ENCODE measurements at places on chromosomes 5 and 9. TPM values are rescaled to one million over a fixed set of nuclear protein-coding genes. Genes with fewer than 3 reads are reported as not detected.

The DMGDH gene
- total RNA-seq, result 0.95 TPM

The FBP1 gene
- 3.8 TPM for total RNA-seq

The TSSK1B gene
- not detected for total RNA-seq

The CAAP1 gene
- 19.0 TPM for total RNA-seq

The PCSK1 gene
- 3.2 TPM for total RNA-seq

The ST8SIA4 gene
- total RNA-seq, result 7.0 TPM

The C1QTNF2 gene
- 8.3 TPM for total RNA-seq

The SPINK13 gene
- not detected for total RNA-seq

The CCIN gene
- total RNA-seq, result 2.3 TPM

The PCDHA1 gene
- not detected for total RNA-seq

The OR1J2 gene
- total RNA-seq, result 3.2 TPM

The AGXT2 gene
- total RNA-seq, result not detected

The NAIF1 gene
- total RNA-seq, result 21.0 TPM

The CDO1 gene
- total RNA-seq, result 70.7 TPM

The APBB3 gene
- total RNA-seq, result 31.3 TPM

DNA sequence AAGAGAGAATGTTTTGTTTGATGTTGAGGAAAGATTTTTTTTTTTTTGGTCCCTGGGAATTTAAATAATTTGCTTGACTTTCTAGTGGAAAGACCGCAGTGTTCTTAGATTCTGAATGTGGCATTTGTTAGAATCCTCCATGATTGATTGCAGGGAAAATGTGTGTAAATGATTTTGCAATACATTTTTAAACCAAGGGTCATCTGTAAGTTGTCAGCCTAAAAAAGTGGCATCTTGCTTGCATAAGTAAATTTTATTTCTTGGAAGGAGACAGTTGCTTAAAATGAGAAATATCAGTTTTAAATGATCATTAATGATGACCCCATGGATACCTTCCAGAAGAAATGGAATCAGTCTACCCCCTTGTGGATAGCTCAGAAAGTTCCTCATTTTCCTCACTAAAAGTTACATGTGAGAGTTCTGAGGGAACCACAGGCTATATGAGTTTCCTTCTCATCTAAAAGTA, 105.1 kb upstream of the SLC25A48 start:
- DNase-seq, result no peak

GRCh38 chr5:342501-343460, 21.3 kb downstream of the AHRR start:
- DNase-seq, result no peak

GRCh38 chr5:173242079-173242478, 7.1 kb upstream of the NKX2-5 start:
- DNase-seq, result no peak

GRCh38 chr9:108860764-108861163, 1.3 kb upstream of the ACTL7A start:
- no peak for DNase-seq

- no peak for DNase-seq
Observed at GRCh38 chr5:177035976-177036375, 13.5 kb downstream of the ZNF346 start.

GRCh38 chr5:143649937-143650621, 161.9 kb upstream of the HMHB1 start:
- no peak for DNase-seq

GRCh38 chr9:138043411-138044345, 166.1 kb downstream of the CACNA1B start:
- DNase-seq, result no peak

DNA sequence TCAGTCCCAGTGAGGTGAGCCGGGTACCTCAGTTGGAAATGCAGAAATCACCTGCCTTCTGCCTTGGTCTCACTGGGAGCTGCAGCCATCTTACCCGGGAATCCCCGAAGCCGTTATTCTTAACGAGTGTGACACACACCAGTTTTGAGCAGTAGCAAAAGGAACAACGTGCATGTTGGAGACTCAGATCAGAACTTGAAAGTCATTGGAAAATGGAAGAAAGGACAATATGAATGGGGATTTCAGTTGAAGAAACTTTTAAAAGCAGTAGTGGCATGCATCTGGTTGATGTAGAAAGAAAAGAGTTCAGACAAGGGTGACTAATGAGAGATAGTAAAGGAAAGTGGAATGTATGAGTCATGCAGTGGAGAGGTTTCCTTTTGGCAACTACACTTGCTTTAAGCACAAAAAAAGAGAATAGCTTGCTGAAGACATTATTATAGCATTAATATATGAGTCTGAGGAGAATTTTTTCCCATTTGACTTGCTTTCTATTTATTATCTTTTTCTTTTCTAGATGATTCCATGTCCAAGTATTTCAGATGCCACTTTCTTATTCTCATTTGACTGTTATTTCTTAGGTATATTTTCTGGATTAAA, 44.4 kb upstream of the ANKDD1B start:
- DNase-seq, result no peak

DNA sequence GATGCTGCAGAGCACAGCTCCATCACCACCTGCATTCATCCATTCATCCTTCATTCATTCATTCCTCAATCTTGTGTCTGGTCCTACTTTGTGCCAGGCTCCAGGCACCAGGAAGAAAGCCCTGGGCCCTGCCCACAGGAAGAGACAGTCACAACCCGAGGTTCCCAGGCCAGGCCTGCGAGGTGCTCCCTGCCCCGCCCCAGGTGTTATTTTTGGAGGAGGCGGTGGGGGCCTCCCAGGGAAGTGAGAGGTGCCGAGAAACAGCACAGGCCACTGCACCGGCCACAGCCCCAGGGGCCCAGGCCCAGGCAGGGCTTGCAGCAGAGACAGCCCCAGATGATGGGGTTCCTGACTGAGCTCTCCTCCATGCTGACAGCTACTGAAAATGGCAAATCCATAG, 33.4 kb downstream of the VAV2 start:
- no peak for DNase-seq

DNA sequence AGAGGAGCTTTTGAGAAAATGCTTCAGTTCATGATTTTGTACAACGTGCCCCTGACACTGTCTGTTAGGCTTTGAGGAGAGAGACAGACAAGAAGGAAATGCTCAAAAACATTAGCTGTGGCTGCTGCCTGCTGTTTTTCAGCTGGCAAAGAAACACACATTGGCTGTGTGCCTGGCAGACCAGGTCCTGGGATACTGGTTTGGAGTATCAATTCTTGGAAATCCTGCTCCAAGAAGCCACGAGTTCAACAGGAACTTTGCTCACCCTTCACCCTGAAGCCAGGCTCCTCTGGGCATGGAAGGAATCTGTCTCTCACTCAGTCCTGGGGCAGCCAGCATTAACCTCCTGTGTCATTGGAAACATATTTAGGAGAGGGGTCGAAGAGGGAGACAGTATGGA, 245.5 kb downstream of the AUH start:
- no peak for DNase-seq

- DNase-seq, result no peak
Observed at GRCh38 chr9:89149726-89150125, 28.9 kb downstream of the SHC3 start.

GRCh38 chr5:146622391-146622790, 106.4 kb upstream of the GPR151 start:
- DNase-seq, result no peak

DNA sequence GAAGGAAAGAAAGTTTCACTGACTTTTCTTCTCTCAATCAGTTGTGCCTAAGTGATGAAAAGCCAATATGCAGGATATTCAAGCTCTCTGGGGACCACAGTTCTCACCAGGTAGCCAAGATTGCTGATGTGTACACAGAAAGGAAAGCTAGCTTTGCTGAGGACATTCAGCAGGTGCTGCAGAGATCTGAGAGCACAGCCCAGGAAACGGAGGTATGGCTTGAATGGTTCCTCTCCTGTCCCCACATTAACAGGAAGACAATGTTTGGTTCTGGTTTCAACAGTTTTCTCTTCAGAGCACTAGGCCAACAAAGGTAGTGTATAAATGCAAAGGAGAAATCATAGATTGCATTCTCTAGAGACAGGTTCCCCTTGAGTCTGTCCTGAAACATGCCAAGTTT, 69.6 kb downstream of the PTPDC1 start:
- no peak for DNase-seq

GRCh38 chr5:32173267-32174010, 680 bp downstream of the GOLPH3 start:
- DNase-seq, result no peak

- DNase-seq, result peak; percentile 89
Observed at GRCh38 chr5:132490484-132491367, at the start of gene IRF1. IRF1 (minus strand) TSS chr5:132490773; CDS start chr5:132489478, 1,295 bp downstream.

DNA sequence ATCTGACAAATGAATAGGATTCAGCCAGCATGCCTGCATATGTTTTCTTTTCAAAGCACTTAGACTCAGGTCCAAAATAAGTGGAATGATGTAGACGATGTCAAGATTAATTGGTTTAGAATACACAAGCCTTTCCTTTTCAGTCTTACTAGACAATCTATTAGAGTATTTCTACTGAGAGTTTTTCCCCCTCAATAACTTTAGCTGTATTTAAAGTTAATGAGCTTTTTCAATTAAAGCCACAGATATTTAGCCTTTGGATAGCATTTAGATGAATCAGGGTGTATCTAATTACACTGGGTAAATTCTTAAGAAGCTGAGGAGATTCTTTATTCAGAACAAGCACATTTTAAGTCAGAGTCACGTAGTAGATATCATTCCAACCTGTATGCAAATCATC, 198.7 kb upstream of the MPDZ start:
- no peak for DNase-seq

- DNase-seq, result no peak
Observed at GRCh38 chr5:163165277-163165676, 272.1 kb upstream of the CCNG1 start.

- no peak for DNase-seq
Observed at GRCh38 chr9:92170848-92171247, 55.6 kb upstream of the SPTLC1 start.

- no peak for DNase-seq
Observed at GRCh38 chr9:133476036-133476931, 2.6 kb downstream of the SLC2A6 start.

DNA sequence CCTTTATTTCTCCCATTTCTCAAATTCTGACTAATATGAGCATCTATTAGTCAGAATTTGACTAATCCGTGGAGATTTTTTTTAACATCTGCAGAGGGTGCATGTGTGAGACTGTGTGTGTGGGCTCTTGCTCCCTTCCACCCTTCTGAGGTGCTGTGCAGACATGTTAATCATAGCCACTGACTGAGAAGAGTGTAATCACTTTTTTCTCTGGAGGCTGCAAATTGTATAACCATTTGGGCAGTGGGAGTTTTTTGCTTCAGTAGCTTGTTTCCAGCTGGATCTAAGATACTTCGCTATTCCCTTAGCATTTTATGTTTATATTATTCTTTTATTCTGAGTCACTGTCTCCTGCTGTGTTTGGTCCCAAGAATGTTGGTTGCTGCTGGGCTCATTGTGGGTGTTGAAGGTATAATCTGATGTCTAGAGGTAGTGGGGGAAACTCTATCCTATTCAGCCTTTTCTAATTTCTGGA, 66.2 kb downstream of the ARHGEF28 start:
- no peak for DNase-seq

DNA sequence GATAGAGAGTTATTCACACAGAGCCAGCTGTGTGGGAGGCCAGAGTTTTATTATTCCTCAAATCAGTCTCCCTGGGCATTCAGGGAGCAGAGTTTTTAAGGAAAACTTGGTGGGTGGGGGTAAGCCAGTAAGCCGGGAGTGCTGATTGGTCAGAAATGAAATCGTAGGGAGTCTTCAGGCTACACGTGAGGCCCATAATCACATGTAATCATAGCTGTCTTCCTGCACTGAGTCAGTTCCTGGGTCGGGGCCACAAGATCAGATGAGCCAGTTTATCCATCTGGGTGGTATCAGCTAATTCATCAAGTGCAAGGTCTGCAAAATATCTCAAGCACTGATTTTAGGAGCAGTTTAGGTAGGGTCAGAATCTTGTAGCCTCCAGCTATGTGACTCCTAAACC, 10.8 kb upstream of the TTC39B start:
- DNase-seq, result no peak

DNA sequence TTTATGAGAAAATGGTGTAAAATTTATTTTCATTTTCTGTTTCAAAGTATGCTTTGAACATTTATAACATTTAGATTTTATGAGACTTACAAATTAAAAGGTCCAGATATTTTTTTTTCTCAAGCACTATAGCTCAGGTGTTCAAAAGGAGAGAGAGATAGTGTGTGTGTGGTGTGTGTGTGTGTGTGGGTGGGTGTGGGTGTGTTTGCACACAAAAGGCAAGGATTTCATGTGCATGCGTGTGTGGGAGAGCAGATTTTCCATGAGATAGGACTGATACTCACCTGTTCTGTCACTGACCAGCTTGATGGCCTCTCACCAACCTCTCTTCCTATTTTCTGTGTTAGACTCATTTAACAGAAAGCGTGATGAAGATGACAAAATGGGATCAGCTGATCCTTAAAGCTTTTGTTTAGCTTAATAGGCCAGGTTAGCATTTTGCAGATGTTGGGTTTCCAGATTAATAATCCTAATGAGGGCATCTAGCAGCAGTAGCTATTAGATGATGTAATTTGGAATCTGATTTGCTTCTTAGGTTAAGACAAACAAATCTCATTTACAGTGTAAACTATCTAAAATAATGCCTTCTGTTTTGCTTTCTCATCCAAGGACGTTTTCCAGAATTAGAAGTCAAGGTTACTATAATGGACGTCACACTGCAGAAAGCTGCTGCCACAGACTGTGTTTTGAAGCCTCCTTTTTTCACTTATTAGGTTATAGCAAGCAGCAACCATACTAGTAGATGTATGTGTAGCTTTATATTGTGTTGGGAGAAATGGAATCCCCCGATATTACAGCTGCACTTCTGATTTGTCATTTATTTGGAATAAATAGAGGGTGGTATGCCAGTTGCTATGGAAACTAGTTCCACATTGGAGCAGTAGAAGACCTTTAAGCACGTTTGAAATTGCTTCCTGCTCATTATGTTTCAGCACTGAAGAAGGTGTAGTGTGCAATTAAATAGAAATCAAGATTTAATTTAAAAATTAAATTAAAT, 355.6 kb downstream of the TAF11L14 start:
- no peak for DNase-seq

GRCh38 chr9:1231998-1232919, 182.1 kb downstream of the DMRT2 start:
- DNase-seq, result no peak

- no peak for DNase-seq
Observed at GRCh38 chr5:97923496-97923895, 740.4 kb upstream of the RIOK2 start.

DNA sequence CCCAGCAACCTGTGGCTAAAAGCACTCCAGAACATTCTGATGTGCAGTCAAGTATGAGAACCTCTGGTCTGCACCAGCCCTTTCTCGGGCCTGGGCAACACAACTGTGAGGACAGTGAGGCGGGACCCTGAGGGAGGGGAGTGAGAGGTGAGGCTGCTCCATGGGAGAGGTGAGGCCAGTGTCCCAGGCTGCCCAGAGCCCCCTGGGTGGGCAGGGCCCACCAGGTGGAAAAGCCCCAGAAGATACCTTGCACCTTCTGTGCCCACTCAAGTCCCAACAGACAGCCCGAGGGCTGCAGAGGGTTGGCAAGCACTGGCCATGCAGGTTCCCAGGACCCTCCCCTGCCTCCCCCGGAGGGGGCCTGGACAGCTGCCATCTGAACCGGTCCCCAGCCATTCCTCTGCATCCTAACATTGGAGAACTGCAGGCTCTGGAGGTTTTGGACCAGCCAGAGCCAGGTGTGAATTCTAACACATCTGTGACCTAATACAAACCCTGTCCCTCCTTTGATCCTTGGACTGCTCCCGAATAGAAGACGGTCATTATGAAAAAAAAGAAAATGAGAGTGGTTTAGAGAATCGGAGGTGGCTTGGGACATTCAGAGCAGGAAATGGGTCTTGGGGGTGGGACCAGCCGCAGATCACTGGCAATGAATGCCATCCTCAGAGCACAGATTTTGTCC, 57.0 kb downstream of the DUSP1 start:
- DNase-seq, result no peak

GRCh38 chr9:81375187-81376100, 313.9 kb downstream of the TLE1 start:
- no peak for DNase-seq

GRCh38 chr5:155799308-155799707, 527.7 kb upstream of the SGCD start:
- DNase-seq, result no peak
